BJ (cell line): ENCODE measurements at places on chromosomes 12 and 14. TPM values are rescaled to one million over a fixed set of nuclear protein-coding genes. Genes with fewer than 3 reads are reported as not detected.

DNA sequence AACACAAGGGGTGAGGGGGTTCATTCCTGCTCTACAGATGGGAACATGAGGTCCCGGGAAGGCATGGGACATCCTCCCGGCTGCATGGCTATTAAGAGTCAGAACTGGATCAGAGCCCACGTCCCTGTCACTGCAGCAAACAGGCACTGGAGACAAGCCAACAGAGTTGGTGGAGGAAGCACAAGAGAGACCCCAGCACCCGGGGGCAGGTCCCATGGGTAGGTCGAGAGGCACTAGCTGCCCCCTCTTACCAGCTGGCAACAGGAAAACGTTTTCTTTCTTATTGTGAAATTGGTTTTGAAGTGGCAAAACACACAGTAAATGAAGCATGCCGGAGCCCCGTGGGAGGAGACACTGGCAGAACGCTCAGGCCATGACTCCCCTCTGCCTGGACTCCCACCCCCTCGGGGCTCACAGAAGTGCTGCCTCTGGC is 43.6 kb downstream of the SYNE3 start:
- no peak for DNase-seq

DTX1 gene
- polyA plus RNA-seq: not detected in 2 replicates

- peak; percentile 6 for DNase-seq
These were observed 59.8 kb downstream of the WASHC4 start for GRCh38 chr12:105167346-105167745.

SLCO1B1 gene
- not detected in 2 replicates for polyA plus RNA-seq

PRKD1 gene
- 19.8 and 23.6 TPM in 2 replicates for polyA plus RNA-seq

GRCh38 chr12:111448846-111449790 is 43.4 kb downstream of the SH2B3 start:
- DNase-seq: no peak

PLXNC1 gene
- 2.2 and 3.4 TPM in 2 replicates for polyA plus RNA-seq

DNA sequence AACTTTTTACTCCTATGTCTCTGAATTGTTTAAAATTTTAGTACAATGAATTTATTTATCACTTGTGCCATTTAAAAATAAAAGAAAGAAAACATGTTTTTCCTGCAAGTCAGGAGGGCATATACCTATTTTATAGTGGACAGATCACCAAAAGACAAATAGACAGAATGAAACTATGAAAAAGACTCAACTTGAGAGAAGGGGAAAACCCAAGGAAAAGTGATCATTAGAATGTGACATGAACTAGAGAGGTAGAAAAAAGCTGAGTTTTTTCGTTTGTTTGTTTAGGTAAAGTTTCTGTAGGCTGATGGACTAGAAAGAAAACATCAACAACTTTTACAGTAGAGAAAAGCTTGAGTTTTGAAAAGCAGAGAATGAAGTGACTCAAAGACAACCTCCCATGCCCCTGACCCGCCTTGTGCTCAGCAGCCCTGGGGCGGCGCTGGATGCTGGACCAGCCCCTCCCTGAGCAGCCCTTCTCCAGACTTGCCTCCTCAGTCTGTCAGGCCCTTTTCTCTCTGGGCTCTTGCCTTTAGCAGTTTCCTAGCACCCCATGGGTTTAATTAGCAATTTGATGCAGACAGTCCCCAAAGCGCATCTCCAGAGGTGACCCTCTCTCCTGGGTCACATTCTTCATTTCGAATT is 95.1 kb upstream of the ARID2 start:
- DNase-seq: no peak

DNA sequence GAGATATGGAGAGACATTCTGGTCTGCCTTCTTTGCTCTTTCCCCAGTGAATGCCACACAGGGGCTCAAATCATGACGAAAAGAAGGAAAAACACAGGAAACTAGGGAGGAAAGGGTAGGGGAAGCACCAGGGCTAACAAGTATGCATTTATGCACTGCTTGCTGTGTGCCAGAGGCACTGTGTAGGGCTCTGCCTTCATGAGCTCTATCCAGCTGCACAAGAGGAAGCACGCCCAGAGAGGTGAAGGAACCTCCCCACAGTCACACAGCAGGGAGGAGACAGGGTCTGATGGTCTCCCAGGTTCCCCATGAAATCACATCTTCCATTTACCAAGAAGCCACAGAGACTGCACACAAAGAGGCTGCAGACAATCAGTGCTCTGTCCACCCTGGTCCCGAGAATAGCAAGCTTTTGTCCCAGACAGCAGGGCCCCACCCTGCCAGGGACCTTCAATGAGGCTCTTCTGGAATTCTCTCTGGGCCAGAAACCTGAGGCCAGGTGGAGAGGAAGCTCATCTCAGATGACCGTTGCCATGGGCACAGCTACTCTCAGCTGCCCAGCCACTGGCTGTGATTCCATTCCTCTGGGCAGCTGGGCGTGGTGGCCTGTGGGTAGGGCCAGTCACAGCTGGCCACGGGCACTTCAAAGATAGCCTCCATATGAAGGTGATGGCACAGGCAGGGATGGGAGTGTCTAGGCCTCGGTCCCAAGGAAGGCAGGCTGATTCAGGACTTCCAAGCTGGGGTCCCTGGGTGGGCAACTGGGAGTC is 7.3 kb upstream of the TRPV4 start:
- no peak for DNase-seq

DNA sequence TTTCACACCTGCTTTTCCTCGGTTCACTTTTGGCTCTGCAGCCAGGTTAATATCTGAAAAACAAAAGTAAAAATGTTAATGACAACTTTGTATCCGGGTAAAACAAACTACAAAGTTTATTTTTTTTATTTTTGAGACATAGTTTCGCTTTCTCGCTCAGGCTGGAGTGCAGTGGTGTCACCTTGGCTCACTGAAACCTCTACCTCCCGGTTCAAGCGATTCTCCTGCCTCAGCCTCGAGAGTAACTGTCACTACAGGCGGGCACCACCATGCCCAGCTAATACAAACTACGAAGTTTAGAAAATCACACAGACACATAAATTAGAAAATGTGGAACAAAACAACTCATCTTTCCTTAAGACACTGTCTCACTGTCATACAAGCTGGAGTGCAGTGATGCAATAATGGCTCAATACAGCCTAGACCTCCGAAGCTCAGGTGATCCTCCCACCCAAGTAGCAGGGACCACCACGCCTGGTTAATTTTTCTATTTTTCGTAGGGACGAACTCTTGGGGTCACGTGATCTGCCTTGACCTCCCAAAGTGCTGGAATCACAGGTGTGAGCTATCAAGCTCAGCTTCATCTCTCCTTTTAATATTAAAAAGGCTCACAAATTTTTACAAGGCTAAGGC is 38.1 kb downstream of the HNRNPC start:
- DNase-seq: no peak

DNA sequence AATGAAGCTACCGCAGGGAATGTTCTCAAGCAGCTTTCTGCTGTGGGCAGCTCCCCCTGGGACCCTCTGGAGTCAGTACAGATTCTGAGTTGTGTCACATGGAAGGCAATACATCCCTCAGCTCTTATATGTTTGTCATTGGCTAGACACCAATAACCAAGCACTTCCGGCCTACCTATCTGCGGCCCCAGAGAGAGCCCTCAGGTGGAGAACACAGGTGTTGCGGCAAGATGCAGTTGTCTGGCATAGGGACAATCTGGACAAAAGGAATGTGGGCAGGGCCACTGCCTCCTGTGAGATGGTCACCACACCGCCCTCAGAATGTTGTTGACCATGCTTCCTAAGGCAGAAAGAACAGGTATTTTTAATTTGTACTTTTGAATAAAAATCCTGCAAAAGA is 118.7 kb downstream of the BRMS1L start:
- no peak for DNase-seq

GRCh38 chr12:114360485-114360884 is 45.5 kb downstream of the TBX5 start:
- DNase-seq: no peak

DNA sequence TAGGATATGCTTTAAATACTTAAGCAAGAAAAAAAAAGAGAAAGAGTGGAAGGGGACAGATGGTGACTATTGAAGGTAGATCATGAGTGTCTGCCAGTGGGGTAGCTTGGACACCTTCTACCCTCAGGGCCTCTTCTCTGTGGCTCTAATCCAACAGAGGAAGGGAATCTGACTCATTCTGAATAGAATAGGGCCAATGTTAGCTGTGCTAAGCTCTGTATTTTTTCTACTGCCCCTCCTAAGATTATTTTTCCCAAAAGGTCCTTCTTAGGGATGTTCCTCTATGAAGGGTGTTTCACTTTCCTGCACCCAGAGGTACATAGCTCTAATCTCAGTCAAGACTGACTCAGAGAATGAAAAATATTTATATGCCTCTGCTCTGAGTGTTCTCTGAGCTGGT is 25.6 kb downstream of the UNC79 start:
- no peak for DNase-seq

DNA sequence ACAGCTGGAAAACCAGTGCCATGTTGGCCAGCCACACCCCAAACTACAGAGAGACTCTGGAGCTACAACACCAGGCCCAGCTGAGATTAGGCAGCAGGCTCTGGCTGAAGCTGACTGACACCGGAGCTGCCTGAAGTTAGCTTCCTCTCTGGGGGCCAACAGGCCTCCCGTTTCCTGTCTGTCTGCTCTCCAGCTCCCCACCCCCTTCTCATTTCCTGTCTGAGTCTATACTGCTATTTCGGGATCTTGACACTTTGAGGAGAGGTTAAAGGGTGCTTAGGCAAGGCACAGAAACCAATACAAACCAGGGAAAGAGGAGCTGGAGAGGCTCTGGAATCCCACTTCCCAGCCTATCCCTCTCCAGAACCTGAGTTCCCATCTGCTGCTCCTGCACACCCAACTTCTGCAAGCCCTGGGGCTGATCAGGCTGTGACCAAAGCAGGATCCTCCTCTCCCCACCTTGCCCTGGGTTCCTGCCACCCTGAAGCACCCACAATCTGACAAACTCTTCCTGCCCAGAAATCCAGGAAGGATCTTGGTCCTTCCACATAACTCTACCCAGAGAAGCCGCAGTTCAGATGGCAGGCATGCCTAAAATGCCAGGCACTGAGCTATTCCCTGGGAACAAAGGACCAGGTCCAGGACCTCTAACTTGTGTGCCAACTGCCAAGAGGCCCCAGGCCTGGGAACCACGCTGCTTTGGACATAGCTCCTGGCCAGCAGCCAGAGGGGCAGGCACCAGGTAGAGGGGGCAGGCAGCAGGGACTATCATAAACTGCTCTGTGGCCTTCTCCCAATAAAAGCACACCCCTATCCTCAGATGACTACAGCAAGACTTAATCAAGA is 39.9 kb downstream of the PRPF40B start:
- DNase-seq: peak; percentile 39

SLC25A47 gene
- polyA plus RNA-seq: not detected in 2 replicates

DNA sequence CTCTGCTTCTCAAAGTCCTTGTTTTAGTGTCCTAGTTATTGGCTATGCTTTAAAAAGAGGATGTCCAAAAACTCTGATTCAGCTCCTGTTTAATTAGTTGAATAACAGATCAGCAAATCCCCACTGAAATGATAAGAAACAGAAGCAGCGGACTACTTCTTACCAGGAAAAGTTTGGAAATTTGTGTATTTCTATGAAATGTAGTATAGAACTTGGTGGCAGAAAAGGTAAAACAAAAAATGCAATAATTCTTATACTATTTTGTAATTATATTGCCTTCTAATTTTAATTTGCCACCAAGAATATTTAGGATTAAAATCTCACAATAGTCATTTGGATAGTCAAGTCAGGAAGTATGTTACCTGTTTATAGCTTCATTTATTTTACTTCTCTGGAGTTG is at the start of gene OR2AP1:
Gene OR2AP1 (plus strand): TSS at position 301 of the 400 bp plus-strand sequence. CDS start 1,947 bp downstream, outside the sequence.
- no peak for DNase-seq

TUBA1C gene
- polyA plus RNA-seq: 1,365 and 2,194 TPM in 2 replicates

GRCh38 chr14:81390696-81391095 is 9.4 kb downstream of the STON2 start:
- DNase-seq: no peak

CCDC175 gene
- polyA plus RNA-seq: not detected in 2 replicates

CYP27B1 gene
- polyA plus RNA-seq: 0.76 and 0.91 TPM in 2 replicates

DNA sequence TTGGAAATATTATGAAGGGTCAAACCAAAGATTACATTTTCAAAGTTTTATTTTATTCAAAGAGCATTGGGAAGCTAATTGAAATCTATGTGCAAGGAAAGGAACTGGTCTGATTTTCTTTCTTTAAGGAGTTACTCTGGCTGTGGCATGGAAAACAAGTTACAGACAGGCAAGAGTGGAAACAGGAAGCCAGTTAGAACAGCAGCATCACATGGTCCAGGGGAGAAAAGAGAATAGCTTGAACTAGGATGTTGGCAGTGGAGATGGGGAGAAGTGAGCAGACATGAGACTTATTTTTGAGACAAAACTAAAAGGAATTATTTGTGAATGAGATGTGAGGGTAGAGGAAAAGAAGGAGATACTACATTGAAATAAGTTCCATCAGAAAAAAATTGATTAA is 3.4 kb downstream of the OR11G2 start:
- no peak for DNase-seq

KRT79 gene
- not detected in 2 replicates for polyA plus RNA-seq

DNA sequence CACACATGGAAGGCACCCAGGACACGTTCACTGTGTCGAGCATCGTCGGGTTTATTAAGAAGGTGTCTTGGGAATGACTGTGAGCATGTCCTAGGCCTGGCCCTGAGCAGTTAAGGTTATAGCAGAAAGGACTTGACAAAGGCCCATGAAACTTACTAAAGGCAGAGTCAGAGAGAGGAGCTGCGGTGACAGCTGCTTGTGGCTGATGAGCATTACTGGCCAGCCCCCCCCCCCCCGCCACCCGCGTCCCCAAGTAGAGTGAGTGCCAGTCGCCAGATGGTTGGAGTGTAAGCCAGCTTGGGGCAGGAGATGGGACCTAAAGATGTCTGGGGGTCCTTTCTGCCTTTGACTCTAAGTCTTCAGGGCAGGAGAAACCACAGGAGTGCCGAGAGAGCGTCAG is 169.9 kb downstream of the TSPAN9 start:
- no peak for DNase-seq

OR6C75 gene
- not detected in 2 replicates for polyA plus RNA-seq

DNA sequence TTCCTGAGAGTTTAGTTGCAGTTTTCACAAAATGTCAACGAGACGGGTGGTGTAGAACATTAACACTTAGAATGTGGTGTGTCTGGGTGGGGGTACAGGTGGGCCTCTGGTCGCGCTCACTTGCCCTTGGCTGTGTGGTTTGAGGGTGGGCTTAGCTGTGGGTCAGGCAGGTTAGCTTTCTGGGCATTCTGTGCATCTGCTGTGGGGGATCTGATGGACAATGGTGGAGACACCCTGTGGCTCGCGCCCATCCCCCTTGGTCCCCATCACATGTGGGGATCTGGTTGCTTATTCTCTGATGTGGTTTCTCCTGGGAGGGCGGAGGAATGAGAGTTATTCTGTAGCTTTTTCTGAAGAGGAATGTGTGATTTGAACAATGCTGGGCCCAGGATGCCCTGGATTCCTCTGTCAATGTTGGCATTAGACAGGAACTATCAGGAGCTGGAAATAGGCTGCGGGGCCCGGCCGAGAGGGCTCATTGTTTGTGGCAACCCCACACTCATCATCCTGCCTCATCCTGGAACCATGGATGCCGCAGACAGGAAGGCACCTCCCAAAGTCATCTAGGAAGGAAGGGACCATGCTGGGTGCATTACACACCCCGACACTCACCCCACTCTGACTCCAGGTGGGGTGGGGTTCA is 101.6 kb downstream of the TSPAN9 start:
- no peak for DNase-seq

- no peak for DNase-seq
These were observed 81.3 kb downstream of the DNAI7 start for GRCh38 chr12:25113651-25114050.

GRCh38 chr14:40581264-40581663 is 1025.4 kb upstream of the LRFN5 start:
- no peak for DNase-seq

- no peak for DNase-seq
These were observed 19.0 kb downstream of the GALNT9 start for GRCh38 chr12:132310181-132311040.
